ENCODE measurements at places on chromosomes 13 and 19.

DNA sequence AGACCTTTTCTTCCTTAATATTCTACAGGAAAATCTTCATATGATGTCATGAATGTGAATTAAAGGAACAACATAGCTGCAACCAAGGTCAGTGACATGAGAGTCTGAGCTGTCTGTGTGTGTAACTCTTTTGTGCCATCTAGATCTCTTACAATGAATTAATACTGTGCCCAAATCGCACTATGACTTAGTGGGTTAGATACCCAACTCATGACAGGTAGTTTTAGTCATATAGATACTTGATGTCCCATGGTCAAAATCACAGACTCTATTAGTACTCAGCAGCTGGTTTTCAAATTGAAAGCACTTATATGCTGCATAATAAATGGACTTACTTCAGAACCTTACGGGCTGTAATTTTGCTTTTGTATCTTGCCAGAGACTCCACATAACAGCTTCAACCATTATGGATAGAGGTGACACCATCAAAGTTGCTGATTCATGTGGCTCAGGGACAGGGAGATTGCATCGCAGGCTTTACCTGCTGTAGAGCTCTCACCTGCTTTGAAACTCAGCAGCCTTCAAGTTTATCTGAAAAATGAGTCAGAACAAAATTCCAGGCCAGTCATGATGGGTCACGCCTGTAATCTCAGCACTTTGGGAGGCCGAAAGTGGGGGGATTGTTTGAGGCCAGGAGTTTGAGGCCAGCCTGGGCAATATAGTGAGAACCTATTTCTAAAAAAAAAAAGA is 12.3 kb upstream of the ZNF283 start:
- no peak for DNase-seq

- no peak for DNase-seq
Observed at GRCh38 chr13:78317030-78317429, 286.3 kb downstream of the POU4F1 start.

DNA sequence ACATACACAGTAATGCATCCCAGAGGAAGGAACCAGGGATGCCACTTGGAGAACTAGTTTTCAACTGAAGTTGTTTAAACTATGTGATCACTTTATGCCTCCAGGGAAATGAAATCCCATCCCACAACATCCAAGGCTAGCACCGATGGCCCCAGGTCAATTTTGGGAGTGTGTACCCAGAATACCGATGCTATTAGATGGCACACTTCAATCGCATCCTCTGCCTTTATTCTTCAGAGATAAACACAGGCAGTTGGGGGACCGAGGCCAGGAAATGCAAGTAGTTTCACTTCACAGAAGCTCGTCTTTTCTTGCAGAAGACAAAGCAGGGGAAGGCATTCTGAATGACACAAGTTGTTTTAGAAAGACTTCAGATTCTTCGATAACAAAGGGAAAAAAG is 13.8 kb downstream of the STK24 start:
- DNase-seq, result no peak

DNA sequence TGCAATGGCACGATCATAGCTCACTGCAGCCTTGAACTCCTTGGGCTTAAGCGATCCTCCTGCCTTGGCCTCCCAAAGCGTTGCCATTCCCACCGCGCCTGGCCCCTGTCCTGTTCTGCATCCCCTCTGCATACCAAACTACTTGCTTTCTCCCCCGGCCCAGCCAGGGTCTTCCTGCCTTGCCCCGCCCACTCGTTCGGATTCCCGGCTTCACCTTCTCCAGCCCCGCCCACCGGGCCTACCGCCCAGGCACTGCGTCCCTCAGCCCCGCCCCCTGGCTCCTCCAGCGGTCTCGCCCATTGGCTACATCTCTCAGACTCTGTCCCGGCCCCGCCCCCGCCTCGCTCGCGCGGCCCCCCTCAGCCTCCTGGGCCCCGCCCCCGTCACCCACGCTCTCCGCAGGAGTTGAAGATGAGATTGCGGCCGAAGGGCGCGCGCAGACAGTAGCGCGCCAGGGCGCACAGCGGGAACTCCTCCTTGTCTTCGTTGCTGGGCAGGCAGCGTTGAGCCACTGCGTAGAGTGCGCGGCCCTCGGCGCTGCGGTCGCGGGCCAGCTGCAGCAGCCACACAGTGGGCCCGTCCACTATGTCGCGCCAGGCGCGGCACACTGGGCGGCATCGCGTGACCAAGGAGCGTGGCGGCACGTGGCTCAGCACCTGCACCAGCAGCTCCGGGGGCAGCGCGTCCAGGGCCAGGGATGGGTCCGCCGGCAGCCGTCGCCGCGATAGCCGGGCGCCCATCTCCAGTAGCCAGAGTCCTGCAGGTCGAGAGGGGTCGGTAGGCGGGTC is 19.0 kb downstream of the MRPS12 start:
- DNase-seq, result no peak

DNA sequence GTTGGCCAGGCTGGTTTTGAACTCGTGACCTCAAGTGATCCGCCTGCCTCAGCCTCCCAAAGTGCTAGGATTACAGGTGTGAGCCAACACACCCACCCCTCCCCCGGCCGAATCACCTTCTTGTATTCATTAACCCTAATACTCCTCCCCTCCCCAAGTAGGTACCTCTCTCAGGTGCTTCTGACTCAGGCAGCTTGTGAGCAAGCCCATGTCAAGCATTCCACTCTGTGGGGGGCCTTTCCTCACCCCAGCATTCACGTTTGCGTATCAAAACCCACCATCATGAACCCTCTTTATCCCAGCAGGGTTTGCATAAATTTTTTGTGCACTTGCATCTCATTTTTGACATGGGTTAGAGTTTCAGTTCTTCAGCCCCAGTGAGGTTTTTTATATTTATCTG is 23.6 kb upstream of the RFXAP start:
- DNase-seq, result no peak

DNA sequence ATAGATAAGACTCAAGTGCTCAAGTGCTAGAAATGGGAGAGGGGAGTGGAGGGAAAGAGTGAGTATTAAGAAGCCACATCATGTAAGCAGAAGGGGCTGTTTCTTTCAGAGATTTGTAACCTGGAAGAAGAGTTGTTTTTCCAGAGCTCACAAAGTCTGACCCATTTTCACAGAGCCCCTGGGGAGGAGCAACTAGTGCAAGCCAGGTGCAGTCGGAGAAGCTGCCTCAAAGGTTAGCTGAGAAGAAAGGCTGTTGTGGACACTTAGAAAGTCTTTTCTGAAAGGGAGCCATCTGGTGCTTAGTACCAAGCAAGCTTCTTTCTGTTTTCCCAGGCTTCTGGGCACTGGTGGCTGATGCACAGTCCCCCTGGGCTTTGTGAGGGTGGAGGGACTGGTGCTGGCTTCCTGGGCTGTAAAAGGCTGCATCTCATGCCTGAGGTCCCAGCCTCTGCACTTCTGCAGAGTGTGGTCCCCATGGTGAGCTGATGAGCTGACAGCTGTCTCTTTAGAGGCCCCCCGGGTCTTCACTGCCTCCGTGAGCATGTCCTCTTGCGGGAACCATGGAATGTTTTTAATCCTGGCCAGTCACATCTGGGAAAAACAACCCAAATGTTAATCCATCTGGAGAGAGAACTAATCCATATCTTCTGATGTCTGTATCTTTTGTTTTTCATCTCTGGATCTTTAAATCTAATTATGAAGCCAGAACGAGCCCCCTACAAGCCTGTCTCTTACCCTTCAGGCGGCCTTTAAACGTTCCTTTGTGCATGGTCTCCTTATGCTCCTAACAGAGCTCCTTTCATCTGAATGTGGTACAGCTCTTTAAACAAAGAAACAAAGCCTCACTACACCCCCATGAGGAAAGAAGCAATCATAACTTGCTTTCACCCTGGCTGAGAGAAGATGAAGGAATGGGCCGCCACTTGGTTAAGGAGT is 40.2 kb downstream of the OLFM4 start:
- no peak for DNase-seq

- peak; percentile 49 for DNase-seq
Observed at GRCh38 chr19:3304871-3305423, 61.4 kb upstream of the NFIC start.

GRCh38 chr13:113092776-113093579 is 12.6 kb upstream of the F7 start:
- DNase-seq, result no peak

- DNase-seq, result no peak
Observed at GRCh38 chr19:54727562-54727961, 3.3 kb downstream of the KIR3DL3 start.

GRCh38 chr13:78460176-78460575 is 143.2 kb downstream of the POU4F1 start:
- no peak for DNase-seq

- no peak for DNase-seq
Observed at GRCh38 chr19:19122902-19123301, 15.4 kb downstream of the TMEM161A start.

- no peak for DNase-seq
Observed at GRCh38 chr13:75326173-75327134, 155.5 kb downstream of the TBC1D4 start.

DNA sequence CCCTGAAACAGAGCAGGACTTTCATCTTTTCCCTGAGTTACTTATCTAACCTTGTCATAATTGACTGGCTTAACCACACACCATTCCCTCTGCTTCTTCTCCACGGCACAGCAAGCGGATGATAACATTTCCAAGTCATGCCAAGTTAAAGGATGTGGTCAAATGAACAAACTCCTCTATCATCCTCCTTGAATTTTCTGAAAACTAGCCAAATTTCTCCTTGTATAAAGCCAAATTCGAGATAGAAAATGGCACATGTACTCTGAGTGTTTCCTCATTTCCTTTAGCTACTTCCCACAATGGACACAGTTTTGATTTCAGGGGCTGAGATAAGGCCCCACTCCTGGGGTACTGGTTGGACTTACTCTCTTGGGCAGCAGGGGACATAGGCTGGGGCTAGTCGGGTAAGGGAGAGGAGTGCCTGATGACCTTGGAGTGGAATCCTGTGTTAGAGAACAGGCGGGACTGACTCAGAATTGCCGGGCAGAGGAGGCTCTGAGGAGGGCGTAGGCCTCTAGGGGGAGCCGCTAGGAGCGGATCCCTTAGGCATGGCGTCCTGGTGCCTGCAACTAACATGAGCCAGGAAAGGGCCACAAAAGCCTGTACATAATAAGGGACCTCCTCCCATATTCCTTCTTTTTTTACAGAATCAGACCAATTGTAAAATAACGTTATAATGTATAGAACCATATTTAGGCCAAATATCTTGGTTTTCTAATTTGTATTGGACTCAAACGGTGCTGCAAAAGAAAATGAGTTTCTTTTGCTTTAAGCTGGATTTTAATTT is 20.3 kb upstream of the TMTC4 start:
- no peak for DNase-seq

DNA sequence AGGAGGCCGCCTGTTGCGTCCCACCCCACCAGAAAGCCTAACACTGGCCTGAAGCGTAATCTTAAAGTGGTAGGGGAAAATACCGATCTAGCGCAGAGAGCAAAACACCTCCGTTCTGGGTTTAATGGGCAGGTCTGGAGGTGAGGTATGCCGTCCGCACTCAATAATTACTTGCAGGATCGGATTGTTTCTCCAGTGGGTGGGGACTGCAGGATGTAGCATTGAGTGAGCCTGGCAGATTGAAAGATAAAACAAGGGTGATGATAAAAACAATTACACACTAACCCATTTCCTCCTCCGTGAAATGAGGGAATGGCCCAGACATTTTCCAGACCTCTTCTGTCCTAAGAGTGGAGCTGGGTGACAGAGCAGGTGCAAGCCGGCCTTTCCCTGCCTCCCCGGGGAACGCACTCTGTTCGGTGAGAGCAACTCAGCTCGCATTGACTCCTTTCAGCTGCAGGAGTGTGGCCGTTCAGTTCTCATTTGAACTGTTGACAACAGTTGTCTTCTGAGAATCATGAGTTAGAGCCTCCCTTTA is 110.2 kb upstream of the DOCK9 start:
- no peak for DNase-seq

GRCh38 chr19:5430237-5430636 is 25.0 kb upstream of the ZNRF4 start:
- no peak for DNase-seq

GRCh38 chr13:22470075-22470474 is 710.7 kb upstream of the SGCG start:
- no peak for DNase-seq
